ENCODE measurements at places on chromosomes 1 and 21. TPM values are rescaled to one million over a fixed set of nuclear protein-coding genes. Genes with fewer than 3 reads are reported as not detected.

- DNase-seq, result no peak
- no peaks in the 10 kb centered on the region for H3K4me1 ChIP-seq
- H3K4me3 ChIP-seq, result no peak overlapping the region
- no peaks in the 10 kb centered on the region for H3K36me3 ChIP-seq
- no peaks in the 10 kb centered on the region for H3K27me3 ChIP-seq
- H3K27ac ChIP-seq, result no peak overlapping the region
Observed at GRCh38 chr21:27045281-27045985, 78.5 kb upstream of the ADAMTS5 start.

Gene USP21
- 26.9 TPM for total RNA-seq

DNA sequence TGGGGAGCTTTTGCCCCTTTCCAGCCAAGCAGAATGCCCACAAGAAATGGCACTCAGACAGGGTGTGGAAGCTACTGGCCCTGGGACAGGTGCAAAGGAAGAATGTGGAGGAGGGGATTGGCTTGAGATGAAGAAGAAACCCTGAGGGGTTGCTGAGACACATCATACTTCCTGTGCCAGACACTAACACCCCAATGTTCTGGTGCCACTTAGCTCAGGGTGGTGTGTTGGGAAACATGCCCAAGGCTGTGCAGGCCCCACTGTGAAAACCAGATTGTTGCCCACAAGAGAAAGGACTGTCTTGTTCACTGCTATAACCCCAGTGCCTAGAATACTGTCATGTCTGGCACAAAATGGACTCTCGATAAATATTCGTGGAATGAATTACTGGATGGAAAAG, 9.9 kb upstream of the PAQR6 start:
- no peak overlapping the region for H3K27ac ChIP-seq
- H3K4me3 ChIP-seq, result no peak overlapping the region
- H3K36me3 ChIP-seq, result peaks cover 22% of the 10 kb centered on the region
- H3K27me3 ChIP-seq, result no peaks in the 10 kb centered on the region

DNA sequence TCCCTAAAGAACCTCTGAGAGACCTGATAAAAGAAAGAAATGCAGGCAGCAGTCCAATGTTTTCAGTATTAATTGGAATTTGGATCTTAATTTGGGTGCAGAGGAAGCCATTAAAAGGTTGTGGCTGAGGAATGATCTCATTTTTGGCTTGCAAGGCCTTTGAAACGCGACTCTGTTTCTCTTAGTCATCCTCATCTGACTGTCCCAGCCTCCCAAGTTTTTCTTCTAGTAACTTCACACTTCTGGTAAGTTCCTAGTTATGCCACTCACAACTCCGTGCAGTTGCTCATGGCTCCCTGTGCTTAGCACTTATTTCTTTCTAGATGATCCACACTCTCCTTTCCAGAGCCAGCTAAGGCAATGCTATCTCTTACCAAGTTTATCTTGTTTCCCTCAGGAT, 147.4 kb upstream of the USP24 start:
- no peak for DNase-seq
- no peak overlapping the region for H3K4me3 ChIP-seq
- H3K27ac ChIP-seq, result peak overlapping the region; percentile 5
- H3K4me1 ChIP-seq, result no peaks in the 10 kb centered on the region
- no peaks in the 10 kb centered on the region for H3K36me3 ChIP-seq

DNA sequence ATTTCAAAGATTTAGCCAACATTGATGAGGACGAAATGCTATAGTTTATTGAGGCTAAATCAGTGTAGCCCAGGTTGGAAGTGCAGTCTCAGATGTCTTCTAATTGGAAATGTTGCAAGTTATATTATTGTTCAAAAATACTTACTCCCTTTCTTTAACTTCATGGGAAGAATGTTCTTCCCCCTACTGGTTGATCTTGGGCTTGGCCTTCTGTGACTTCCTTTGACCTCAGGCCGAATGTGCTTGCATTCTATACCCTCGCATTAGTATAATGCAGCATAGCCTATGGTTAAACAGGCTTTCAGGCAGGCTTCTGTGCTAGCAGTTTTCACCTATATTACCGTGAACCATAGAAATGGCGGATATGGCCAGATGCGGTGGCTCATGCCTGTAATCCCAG, 77.3 kb downstream of the RPE65 start:
- DNase-seq, result no peak
- no peaks in the 10 kb centered on the region for H3K27me3 ChIP-seq
- no peaks in the 10 kb centered on the region for H3K36me3 ChIP-seq
- H3K4me1 ChIP-seq, result no peaks in the 10 kb centered on the region

DNA sequence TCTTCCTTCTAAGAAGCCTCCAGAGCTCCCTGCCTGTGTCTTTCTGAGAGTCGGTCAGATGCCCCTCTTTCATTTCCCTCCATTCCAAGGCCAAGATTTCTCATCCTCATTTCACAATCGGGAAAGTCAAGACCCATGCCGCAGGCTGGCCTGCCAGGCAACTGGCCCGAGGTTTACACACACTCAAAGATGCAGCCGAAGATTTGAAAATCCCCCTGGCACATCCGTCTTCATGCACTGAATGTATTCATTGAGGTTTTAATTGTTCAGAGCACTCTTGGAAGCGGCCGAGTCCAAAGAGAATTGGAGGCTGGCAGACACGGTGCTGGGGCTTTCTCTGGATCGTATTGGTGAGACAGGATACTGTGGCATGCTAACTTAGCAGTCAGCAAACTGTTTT, 29.1 kb upstream of the SRP9 start:
- peak; percentile 74 for DNase-seq
- H3K27me3 ChIP-seq, result no peaks in the 10 kb centered on the region
- no peaks in the 10 kb centered on the region for H3K36me3 ChIP-seq
- H3K27ac ChIP-seq, result peak overlapping the region; percentile 94

Gene MSH4
- 0.66 TPM for total RNA-seq

DNA sequence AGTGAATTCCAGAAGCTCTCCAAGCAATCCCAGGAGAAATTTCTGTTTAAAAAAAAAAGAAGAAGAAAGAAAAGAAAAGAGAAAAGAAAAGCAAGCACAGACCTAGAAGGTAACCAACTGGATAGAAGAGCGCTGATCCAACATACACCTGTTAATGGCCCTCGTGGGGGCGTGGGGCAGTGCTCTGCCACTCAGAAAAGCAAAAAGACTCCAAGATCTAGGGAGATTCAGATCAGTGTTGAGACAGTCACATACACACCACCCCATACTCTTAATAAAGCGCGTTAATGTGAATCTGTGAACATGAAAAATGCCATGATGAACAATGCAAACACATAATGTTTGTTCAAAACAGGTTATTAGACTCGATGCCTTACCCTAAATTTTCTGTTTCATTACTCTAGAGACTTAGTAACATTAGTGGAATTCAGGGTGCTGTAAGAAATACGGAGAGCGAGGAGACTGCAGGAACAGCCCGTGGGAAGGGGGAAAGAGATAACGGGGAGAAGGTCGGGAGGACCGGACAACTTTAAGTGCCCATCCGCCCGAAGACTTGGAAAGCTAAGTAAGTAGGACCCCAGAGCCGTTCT, 406 bp downstream of the NME7 start:
- no peak for DNase-seq
- peak overlapping the region; percentile 61 for H3K4me3 ChIP-seq
- H3K27me3 ChIP-seq, result no peaks in the 10 kb centered on the region
- no peaks in the 10 kb centered on the region for H3K4me1 ChIP-seq

DNA sequence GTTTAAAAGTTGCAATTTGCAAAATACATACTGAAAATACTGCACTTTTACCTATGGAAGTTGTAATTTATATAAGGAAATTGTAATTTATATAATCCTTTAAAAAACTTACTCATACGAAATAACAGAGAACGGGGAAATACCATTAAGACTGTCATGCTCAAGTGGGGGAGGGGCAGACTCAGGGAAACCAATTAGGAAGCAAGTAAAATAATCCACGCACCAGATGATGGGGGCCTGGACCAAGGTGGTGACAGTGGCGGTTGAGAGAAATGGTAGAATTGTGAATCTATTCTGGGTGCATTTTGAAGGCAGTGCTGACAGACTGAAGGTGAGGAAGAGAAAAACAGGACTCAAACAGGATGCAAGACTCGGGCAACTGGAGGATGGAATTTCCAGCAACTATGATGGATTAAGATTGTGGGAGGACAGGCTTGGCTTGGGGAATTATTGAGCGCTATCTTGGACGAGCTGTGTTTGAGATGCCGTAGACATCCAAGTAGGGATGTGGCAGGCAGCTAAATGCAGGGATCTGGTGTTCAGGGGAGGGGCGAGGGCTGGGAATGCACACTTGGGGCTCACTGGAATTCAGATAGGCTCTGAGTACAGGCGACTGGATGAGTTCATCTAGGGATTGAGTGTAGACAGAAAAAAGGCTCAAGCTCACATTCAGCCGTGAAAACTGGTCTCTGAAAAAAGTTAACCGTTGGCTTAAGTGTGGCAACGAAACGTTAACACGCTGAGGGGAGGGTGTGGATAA, 977 bp downstream of the LCA5L start:
- H3K4me1 ChIP-seq, result no peaks in the 10 kb centered on the region
- peak overlapping the region; percentile 63 for H3K4me3 ChIP-seq
- peak overlapping the region; percentile 95 for H3K27ac ChIP-seq
- H3K27me3 ChIP-seq, result no peaks in the 10 kb centered on the region
- no peak for DNase-seq
- H3K36me3 ChIP-seq, result no peaks in the 10 kb centered on the region

DNA sequence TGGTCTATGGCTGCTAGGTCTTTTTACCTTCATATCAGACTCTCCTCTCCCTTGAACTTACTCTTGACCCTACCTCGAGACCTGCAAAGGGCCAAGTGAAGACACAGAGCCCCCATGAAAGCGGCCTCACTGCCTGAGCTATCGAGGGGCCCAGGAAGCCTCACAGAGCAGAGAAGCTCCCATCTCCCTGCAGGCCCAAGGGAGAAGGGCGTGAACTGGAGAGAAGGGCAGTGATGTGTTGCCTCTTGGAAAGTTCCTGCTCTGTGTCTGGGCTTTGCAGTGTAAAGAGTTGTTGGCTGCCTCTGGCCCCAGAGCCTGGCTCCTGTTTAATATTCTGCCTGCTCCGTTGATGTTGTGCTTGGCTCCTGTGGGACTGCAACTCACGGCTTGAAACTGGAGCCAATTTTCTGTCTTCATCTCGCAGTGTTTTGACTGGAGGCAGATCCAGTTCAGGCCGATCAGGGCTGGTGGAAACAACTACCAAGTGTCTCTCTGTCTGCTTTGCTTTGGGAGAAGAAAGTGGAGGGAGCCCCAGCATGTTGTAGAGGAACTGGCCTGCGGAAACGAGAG, 4.3 kb downstream of the SERTAD4 start:
- no peak for DNase-seq
- H3K27ac ChIP-seq, result peak overlapping the region; percentile 69
- no peaks in the 10 kb centered on the region for H3K27me3 ChIP-seq
- H3K4me3 ChIP-seq, result no peak overlapping the region

- no peaks in the 10 kb centered on the region for H3K27me3 ChIP-seq
- H3K4me3 ChIP-seq, result peak overlapping the region; percentile 42
- peak overlapping the region; percentile 90 for H3K27ac ChIP-seq
- DNase-seq, result no peak
- H3K36me3 ChIP-seq, result no peaks in the 10 kb centered on the region
- H3K4me1 ChIP-seq, result no peaks in the 10 kb centered on the region
Observed at GRCh38 chr1:155651861-155652661, 36.5 kb downstream of the YY1AP1 start.

Gene NFASC
- 14.1 TPM for total RNA-seq

DNA sequence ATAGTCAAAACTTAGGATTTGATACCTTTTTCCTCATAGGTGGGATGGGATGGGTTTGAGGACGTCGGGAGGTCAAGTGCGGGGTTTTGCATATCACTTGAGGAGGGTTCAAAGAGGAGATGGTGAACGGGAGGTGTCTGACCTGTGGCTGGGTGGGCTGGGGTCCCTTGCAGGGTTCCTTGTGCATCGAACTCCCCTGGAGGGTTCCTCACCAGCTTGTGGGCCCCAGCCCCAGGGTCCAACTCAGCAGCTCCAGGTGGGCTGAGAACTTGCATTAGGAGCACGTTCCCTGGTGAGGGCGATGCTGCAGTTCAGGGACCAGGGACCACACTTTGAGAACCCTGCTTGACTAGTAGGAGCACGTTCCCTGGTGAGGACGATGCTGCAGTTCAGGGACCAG, 23.2 kb downstream of the TRPM2 start:
- no peak overlapping the region for H3K4me3 ChIP-seq
- no peak overlapping the region for H3K27ac ChIP-seq
- H3K4me1 ChIP-seq, result no peaks in the 10 kb centered on the region
- no peak for DNase-seq
- H3K36me3 ChIP-seq, result no peaks in the 10 kb centered on the region
- no peaks in the 10 kb centered on the region for H3K27me3 ChIP-seq

Gene UBASH3A
- 0.32 TPM for total RNA-seq

Gene SLAMF9
- total RNA-seq, result not detected

- no peaks in the 10 kb centered on the region for H3K4me1 ChIP-seq
- no peak for DNase-seq
- H3K27ac ChIP-seq, result no peak overlapping the region
- no peaks in the 10 kb centered on the region for H3K27me3 ChIP-seq
Observed at GRCh38 chr1:7596126-7596965, 174.8 kb upstream of the VAMP3 start.

DNA sequence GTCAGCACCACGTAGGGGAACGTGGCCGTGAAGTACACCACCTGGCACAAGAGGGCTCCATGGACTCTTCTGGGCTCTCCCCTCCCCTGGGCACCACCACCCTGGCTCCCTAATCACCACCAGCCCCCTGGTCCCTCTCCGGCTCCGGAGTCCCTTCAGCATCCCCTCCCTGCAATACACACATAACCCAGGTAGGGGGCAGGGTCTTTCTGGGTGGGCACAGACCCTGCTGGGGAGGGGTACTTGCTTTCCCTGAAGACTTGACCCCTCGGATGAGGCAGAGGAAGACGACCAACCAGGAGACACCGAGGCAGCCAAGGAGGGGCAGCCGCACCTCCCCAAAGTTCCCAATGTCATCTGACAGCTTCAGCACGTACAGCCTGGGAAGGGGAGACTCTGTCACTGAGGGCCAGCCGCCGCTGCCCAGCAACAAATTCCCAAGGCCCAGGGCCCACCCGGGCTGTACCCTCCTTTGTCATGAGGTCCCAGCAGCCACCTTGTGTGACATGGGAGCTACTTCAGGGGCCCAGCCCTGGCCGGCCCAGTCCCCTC, 11.3 kb downstream of the CCDC24 start:
- no peak overlapping the region for H3K4me3 ChIP-seq
- DNase-seq, result no peak
- H3K36me3 ChIP-seq, result no peaks in the 10 kb centered on the region
- no peaks in the 10 kb centered on the region for H3K27me3 ChIP-seq
- H3K27ac ChIP-seq, result no peak overlapping the region

Gene DDR2
- total RNA-seq, result 238 TPM

Gene C1QC
- total RNA-seq, result 76.4 TPM

Gene OR14A2
- not detected for total RNA-seq

- no peaks in the 10 kb centered on the region for H3K27me3 ChIP-seq
- H3K36me3 ChIP-seq, result no peaks in the 10 kb centered on the region
- no peak overlapping the region for H3K27ac ChIP-seq
- H3K4me3 ChIP-seq, result no peak overlapping the region
Observed at GRCh38 chr1:233355841-233356704, 28.5 kb downstream of the MAP3K21 start.

- no peaks in the 10 kb centered on the region for H3K36me3 ChIP-seq
- no peak overlapping the region for H3K27ac ChIP-seq
- no peaks in the 10 kb centered on the region for H3K27me3 ChIP-seq
- H3K4me3 ChIP-seq, result no peak overlapping the region
- no peak for DNase-seq
Observed at GRCh38 chr1:66356605-66357004, 177.3 kb upstream of the SGIP1 start.

- peak overlapping the region; percentile 75 for H3K27ac ChIP-seq
- no peaks in the 10 kb centered on the region for H3K27me3 ChIP-seq
- DNase-seq, result no peak
- peak overlapping the region; percentile 46 for H3K4me3 ChIP-seq
- no peaks in the 10 kb centered on the region for H3K36me3 ChIP-seq
- peaks cover 6% of the 10 kb centered on the region for H3K4me1 ChIP-seq
Observed at GRCh38 chr1:149844101-149844500, 55.3 kb upstream of the BOLA1 start.

Gene TMPRSS15
- not detected for total RNA-seq
